ENCODE measurements at places on chromosomes 11 and 22. TPM values are rescaled to one million over a fixed set of nuclear protein-coding genes. Genes with fewer than 3 reads are reported as not detected.
A peak's percentile ranks its signal among the peaks of the same experiment; 100 is the strongest.

DNA sequence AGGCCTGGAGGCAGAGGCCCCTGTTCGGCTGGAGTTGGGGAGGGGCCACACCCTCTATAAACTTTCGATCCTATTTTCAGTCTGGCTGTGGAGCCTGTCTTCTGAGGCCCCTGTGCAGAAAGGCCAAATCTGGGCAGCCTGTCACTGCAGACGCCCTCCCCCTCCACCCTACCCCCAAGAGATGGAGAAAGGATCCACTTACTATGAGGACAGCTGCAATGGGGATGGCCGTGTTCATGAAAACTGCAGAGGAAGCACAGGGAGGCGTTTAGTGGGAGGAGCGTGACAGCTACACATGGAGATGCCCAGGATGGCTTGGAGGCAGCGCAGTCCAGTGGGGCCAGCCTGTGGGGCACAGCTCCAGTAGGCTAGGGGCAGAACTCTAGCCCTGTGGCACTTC is 43.5 kb upstream of the KCNJ11 start:
- H3K4me1 ChIP-seq, result no peaks in the 10 kb centered on the region
- H3K4me3 ChIP-seq, result no peak overlapping the region
- H3K27me3 ChIP-seq, result no peaks in the 10 kb centered on the region
- no peak overlapping the region for H3K27ac ChIP-seq
- DNase-seq, result no peak
- no peaks in the 10 kb centered on the region for H3K36me3 ChIP-seq

Gene OTOG
- total RNA-seq, result not detected

DNA sequence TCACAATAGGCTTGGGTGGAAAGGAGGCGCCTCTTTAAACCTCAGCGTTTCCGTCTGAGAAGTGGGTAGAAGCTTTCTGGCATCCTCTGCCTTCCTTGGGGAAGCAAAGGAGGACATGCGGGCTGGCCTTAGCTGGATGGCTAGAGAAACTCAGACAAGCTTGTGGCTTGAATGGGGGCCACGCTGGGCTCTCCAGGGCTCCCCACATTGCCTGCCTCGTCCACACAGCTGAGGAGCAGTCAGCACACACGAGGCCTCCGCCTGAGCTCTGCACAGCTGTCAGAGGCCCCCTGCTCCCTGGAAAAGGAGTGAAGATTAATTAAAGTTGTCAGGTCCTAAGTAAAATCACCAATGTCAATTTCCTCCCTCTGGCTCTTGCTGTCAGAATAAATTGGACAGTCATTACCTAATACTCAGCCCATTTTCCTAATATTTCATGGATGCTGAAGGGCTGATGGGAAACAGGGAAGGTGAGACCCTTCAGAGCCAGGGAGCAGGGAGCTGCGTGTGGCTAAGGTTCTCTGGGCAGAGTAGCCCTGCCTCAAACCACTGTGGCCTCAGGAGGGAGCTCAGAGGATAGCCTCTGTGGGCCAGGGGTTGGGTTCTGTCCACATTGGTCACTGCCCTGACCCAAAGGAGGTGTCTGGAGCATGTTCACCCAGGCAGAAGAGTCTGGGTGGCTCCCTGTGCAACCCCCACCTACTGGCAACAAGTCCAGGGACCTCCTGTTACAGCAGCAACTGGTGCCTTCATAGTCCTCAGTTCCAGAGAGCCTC is 118.3 kb upstream of the CD82 start:
- no peaks in the 10 kb centered on the region for H3K36me3 ChIP-seq
- H3K27ac ChIP-seq, result no peak overlapping the region
- no peaks in the 10 kb centered on the region for H3K27me3 ChIP-seq
- no peaks in the 10 kb centered on the region for H3K4me1 ChIP-seq
- DNase-seq, result no peak
- no peak overlapping the region for H3K4me3 ChIP-seq

Gene OR52N4
- total RNA-seq, result not detected

DNA sequence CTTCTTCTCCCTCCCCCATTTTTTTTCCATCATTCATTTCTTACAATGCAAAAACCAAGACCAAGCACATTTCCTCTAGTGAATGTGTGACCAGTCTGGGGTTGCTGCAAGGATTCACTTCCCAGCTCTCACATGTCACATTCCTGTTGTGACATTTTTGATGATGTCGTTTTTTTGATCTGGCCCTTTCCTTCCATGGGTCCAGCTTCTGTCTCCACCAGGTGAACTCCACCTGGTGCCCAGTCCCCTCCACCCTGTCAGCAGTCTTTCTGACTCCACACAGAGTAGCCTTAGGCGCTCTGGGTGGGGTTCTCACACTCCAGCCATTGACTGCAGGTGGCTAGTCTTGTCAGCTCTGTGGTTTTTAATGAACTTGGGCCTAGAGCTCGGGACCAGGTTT is 15.6 kb downstream of the PANX1 start:
- no peak overlapping the region for H3K4me3 ChIP-seq
- no peak overlapping the region for H3K27ac ChIP-seq
- DNase-seq, result no peak

DNA sequence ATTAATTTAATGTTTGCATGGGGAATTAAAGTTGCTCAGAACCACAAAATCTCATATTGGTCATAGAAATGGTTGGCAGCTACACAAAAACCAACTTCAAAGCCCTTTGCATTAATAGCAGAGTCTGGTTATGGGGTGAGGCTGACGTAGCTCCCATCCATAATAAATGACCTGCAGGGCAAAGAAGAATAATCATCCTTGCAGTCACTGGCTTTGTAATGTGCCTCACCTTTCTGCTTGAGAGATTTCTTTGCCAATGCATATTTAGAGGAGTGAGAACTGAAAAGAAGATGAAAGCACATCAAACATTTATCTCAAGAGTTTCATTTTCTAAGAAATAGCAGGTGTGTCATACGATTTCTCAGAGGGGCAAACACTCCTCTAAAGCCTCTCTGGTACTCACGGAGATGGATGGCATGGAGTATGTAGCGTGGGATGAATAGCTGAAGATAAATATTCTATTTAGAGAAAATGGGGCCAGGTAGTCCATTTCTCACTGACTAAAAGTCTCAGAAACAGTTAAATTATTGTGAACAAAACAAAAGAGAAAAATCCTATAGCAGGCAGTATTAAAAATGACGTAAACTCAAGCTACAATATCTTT is 1491.9 kb downstream of the FAM181B start:
- no peak for DNase-seq
- H3K27ac ChIP-seq, result no peak overlapping the region
- no peak overlapping the region for H3K4me3 ChIP-seq

GRCh38 chr11:47130543-47130942 is 46.1 kb downstream of the ARFGAP2 start:
- H3K4me3 ChIP-seq, result no peak overlapping the region
- DNase-seq, result no peak
- H3K27me3 ChIP-seq, result no peaks in the 10 kb centered on the region

Gene KCNQ1OT1
- 1.6 TPM for total RNA-seq

DNA sequence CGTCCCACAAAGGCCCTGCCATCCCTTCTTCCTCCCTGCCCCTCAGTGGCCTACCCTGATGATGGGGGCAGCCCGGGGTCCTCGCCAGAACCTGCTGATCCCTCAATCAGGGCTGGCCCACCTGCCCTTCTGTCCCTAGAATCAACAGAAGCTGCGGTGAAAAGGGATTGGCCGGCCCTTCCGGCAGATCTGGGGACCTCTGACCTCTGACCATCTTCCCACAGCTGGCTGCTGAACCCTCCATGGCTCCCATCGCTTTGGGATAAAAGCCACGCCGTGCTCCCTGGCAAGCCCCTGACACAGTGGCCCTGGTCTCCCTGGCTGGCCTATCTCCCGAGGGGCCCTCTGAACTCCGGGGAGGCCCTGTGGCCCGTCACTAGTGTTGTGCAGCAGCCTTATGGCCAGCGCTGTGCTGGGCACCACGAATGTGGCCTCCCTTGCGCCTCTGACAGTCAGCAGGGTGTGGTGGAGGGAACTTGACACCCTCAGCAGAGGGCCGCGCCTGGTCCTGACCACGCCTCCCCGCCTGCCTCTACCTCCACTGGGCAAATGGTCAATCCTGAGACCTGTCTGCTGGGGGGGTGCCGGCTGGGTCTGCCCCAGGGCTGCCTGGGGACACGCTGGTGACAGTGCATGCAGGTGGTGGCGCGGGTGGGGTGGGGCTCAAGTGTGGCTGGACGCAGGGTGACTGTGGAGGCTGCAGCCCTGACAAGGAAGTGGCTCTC is 58.0 kb upstream of the TTLL12 start:
- no peak overlapping the region for H3K27ac ChIP-seq
- no peak for DNase-seq
- peaks cover 14% of the 10 kb centered on the region for H3K4me1 ChIP-seq
- no peaks in the 10 kb centered on the region for H3K27me3 ChIP-seq
- H3K4me3 ChIP-seq, result no peak overlapping the region
- H3K36me3 ChIP-seq, result no peaks in the 10 kb centered on the region

- H3K4me3 ChIP-seq, result no peak overlapping the region
- no peak for DNase-seq
- no peak overlapping the region for H3K27ac ChIP-seq
- H3K36me3 ChIP-seq, result peaks cover 70% of the 10 kb centered on the region
- peaks cover 24% of the 10 kb centered on the region for H3K4me1 ChIP-seq
- no peaks in the 10 kb centered on the region for H3K27me3 ChIP-seq
Measured at GRCh38 chr11:9139628-9140357, 48.4 kb upstream of the SCUBE2 start.

DNA sequence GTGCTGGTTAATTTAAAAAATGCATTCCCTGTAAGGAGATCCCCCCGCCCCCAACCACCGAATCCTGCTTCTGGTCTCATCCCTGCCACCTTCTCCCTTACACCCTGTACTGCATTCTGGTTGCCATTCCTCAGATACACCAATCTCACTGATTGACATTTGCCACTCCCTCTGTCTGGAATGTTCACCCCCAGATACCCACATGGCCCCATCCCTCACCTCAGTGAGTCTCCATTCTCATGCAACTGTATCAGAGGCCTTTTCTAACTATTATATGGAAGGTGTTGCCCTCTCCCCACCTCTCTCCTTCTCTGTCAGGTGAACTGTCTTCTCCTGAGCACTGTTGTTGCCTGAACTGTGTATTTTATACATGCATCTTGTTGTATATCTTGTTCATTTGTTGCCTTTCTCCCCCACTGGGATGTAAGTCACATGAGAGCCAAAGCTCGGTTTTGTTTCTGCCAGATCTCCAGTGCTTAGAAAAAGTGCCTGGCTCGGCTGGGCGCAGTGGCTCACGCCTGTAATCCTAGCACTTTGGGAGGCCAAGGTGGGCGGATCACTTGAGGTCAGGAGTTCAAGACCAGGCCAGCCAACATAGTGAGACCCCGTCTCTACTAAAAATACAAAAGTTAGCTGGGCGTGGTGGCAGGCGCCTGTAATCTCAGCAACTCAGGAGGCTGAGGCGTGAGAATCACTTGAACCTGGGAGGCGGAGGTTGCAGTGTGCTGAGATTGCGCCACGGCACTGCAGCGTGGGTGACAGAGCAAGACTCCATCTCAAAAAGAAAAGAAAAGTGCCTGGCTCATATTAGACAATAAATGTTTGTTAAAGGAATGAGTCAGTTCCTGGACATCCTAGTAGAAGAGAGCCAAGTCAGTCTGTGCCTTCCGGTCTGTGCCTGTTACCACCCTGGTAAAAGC is 61.0 kb downstream of the TNRC6B start:
- H3K4me3 ChIP-seq, result no peak overlapping the region
- peaks cover 5% of the 10 kb centered on the region for H3K36me3 ChIP-seq
- no peak for DNase-seq
- H3K27ac ChIP-seq, result peak overlapping the region; percentile 42
- H3K27me3 ChIP-seq, result no peaks in the 10 kb centered on the region
- H3K4me1 ChIP-seq, result peaks cover 55% of the 10 kb centered on the region

DNA sequence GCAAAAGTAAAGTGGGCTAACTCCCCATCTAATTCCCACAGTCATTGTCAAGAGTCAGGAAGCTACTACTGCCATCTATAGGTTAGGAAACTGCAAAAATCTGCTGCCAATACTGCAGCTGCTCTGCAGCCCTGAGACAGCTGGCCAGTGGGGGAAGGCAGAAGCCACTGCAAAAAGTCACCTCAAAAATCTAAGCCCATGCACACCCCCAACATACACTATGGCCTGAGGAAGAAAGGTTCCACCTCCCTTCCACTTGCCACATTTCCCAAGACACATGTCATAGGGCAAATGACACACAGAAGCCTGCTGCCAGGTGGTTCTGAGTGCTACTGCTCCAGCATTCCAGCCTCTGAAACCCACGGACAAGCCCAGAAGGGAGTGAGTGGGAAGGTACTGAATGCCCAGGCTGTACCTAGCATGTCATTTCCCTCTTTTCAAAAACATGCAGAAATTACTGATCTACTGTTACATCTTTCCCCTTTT is 36.9 kb downstream of the DGCR2 start:
- peaks cover 46% of the 10 kb centered on the region for H3K36me3 ChIP-seq
- no peaks in the 10 kb centered on the region for H3K27me3 ChIP-seq
- no peak for DNase-seq
- H3K27ac ChIP-seq, result peak overlapping the region; percentile 15
- no peaks in the 10 kb centered on the region for H3K4me1 ChIP-seq
- no peak overlapping the region for H3K4me3 ChIP-seq
